ENCODE measurements at places on chromosomes 12 and 14.
A peak's percentile ranks its signal among the peaks of the same experiment; 100 is the strongest.

DNA sequence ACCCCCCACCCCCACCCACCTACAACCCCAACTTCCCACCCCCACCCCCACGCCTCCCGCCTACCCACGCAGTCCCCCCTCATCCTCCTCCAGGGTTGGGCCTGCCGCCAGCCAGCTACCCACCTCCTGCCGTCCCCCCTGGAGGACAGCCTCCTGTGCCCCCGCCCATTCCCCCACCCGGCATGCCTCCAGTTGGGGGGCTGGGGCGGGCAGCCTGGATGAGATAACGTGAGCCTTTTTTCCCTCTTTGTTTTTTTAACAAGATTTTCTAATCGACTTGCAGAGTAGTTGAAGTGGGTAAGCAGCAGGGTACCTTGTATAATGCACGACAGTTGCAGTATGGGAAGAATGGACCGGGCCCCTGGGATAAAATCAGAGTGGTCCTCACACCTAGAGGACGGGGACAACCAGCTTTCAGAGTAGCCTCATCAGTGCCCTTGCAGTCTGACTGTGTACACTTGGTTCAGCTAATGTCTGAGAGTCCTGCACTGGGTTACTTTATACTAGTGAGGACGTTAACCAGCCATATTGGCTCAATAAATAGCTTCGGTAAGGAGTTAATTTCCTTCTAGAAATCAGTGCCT, 29.4 kb downstream of the CCNK start:
- DNase-seq = no peak

GRCh38 chr12:51415931-51416330, 8.7 kb upstream of the SLC4A8 start:
- no peak for DNase-seq

DNA sequence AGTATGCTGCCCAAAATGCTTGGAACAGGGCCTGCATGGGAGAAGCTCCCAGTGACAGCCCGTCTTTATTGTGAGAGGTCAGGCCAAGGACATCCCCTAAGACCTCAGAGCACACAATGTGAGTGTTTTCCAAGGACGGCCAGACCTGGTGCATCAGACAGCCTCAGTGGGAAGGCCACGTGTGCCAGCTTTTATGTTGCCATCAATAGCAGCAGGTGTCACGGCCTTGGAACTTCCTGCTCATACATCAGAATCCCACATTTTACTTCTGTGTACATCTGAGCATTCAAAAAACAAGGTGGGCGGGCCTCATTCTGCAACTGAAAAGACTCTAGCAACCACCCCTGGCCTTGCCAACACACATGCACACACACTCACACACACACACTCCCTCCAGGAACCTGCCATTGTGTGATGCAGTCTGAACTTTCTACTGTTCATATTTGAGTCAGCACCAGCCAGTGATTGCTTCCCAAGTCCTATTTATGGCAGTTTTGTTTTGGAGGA, 753.1 kb upstream of the TBX3 start:
- DNase-seq = no peak

DNA sequence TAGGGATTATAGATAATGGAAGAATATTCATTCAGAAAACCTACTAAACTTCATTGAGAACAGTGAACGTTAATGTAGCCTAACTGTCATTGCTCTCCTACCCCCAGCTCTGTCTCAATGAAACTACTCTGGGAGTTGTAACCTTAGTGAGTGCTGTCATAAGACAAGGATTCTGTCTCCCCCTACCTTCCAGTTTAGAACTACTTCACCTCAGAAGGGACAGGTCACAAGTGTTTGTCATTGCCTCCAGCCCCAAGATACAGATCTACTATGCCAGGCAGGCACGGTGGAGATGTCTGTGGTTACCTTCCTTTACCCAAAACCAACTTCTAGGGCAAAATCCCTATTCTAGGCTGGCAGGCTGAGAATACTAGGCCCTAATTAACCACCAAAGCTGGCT, 833.1 kb upstream of the SEL1L start:
- no peak for DNase-seq

DNA sequence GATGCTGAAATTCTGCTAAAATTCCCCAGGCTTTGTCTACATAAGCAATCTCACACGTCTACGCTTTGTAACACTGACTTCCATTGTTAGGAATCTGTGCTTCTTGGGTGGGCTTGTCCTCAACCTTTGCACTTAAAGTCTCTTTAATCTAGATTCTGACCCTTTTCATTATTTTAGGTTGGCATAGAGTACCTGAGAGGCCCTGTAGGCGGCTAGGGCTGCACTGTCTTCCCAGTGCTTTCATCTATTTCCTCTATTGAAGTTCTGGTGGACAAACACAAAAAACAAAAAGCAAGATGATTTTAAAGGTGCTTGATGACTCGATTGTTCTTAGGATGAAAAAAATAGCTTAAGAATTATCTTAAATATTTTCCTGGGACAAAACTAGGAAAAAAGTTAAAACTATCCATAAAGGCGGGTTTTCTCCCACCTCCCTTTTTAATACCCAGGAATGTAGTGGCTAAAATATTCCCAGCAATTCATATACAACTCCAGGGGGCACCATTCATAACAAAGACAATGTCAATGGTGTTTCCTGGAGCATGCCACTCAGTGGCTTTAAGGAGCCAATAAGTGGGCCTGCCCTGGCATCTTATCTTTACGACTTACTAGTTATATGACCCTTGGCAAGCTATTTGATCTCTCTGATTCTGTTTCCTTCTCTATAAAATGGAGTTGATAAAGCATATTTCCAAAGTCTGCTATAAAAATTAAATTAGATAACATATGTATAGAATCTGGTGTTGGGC, 197.5 kb downstream of the STXBP6 start:
- no peak for DNase-seq

DNA sequence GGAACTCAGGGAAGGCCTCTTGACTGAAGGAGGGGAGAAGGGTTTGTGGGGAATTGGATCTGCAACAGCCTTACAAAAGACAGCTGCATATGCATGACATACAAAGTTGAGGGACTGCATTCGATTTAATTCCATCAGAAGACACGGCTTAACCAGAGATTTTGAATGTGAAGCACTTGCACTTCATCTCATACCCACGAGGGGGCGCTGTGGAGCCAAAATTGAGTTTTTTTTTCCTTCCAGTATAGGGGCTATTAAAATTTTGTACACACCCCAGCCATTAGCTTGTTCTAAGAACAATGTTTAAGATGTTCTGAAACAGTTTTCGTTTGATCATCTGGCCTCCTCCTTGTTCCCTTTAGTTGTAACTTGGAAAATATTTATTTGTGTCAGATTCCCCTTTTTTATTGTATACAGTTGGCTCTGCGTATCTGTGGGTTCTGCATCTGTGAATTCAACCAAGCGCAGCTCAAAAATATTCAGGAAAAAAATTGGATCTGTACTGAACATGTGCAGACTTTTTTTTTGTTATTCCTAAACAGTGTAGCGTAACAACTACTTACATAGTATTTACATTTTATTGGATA, 1.6 kb downstream of the SUDS3 start:
- DNase-seq = peak; percentile 75

GRCh38 chr14:91125271-91125660, 11.4 kb downstream of the DGLUCY start:
- no peak for DNase-seq

DNA sequence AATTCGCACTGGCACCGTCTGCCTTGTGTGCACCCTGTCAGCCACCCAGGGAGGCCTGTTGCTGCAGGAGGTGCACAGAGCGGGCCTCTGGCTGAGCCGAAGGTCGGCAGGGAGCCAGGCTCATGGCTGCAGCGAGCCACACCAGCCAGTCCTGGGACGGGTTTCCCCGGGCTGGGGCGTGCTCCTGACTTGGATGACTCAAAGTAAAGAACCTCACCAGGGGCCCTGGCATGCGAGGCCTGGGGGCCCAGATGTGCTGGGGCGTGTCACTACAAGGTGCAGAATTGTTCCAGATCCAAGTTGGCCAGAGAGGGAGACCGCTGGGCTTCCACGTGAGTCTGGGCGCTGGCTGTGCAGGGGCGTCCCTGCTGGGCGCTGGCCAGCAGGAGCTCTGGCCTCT, 34.5 kb downstream of the FBRSL1 start:
- DNase-seq = no peak

GRCh38 chr14:37655418-37655817, 60.0 kb downstream of the TTC6 start:
- DNase-seq = no peak

DNA sequence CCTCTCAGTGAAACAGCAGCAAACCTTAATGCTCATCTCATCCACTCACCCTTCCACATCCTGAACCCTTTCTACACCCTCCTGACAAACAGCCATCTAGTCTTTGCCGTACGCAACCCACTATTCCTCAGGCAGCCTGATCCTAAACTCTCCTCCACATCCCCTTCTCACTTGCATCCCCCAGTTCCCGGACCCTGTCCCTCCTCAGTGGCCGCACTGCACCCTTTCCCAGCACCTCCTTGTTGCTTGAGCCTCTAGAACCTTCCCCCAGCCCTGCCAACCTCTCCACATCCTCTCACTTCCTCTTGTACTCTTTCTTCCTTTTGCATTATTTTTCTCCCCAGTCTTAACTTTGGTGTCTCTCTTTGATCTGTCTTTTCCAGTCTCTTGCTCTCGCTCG, 42.9 kb downstream of the IQSEC3 start:
- no peak for DNase-seq

DNA sequence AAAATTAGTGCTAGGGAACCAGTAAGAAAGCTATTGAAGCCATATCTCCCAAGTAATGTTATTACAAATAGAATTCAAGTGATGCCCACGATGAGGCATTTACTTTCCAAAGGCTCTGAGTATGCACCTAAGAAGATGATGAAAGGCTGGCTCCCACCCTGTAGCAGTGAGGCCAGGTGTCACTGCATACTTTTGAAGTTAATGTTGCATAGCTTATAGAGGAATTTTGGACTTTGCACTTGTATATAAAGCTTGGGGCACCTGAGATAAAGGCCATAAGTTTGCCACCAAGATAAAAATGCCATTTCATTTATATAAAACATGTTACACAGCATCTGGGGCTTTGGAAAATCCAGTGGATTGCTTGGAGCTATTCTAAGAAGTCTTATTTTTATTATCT, 96.2 kb downstream of the PTPRB start:
- no peak for DNase-seq

- no peak for DNase-seq
Measured at GRCh38 chr12:89085421-89085820, 266.9 kb downstream of the DUSP6 start.

- no peak for DNase-seq
Measured at GRCh38 chr12:47843226-47843980, 23.7 kb upstream of the HDAC7 start.

DNA sequence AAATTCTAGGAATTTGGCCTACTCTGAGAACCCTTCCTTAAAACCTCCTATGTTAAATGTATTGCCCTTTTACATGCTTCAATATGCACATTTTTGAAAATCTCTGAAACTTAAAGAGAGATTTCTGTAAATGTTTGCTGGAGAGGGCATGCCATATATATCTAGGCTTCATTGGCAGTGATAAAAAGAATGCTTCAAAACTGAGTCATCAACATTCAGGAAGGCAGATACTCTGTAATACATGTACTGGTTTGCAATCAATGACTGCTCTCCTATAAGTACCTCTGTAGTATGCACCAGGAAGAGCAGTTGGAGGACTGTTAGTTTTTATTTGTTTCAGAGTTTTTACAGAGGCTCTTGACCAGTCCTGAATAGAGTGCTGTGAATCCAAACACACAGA, 739.9 kb downstream of the SLC16A7 start:
- DNase-seq = no peak

GRCh38 chr12:39227218-39227617, 215.7 kb downstream of the KIF21A start:
- DNase-seq = no peak

DNA sequence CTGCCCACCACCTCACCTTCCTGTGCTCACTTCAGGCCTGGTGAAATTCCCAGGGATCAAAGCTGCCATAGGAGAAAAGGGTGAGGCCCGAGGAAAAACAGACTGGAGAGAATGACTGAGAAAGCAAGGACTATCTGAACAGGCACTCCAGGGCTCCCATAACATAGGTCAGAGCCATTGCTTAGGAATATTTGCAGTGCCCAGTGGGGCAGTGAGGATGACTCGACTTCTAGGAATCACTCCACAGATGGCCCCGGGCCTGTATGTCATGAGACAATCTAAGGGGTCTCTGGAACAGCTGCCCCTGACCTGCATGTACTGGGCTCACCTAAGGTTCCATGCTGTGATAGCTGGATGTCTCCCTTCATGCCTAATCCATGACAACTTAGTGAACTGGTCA, 51.6 kb downstream of the GPHB5 start:
- DNase-seq = no peak

DNA sequence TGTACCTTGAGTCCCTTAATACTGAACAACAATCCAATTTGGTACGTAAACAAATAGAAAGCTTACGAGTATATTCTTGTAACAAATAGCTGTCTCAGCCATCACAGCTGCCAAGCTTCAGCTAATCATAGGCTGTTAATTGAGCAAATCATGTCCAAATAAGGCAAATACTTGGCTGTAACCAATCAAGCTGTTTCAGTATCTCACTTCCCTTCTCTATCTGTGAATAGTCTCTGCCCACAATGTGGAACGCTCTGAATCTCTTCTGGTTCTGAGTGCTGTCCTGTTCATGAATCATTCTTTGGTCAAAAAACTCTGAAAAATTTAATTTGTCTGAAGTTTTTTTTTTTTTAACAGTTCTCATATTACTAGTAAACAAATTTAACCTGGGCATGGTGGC, 5.8 kb upstream of the NEMF start:
- DNase-seq = peak; percentile 17

- peak; percentile 69 for DNase-seq
Measured at GRCh38 chr14:77761205-77761931, 412 bp upstream of the SNW1 start.

GRCh38 chr12:95974358-95974757, 21.8 kb downstream of the HAL start:
- DNase-seq = no peak

DNA sequence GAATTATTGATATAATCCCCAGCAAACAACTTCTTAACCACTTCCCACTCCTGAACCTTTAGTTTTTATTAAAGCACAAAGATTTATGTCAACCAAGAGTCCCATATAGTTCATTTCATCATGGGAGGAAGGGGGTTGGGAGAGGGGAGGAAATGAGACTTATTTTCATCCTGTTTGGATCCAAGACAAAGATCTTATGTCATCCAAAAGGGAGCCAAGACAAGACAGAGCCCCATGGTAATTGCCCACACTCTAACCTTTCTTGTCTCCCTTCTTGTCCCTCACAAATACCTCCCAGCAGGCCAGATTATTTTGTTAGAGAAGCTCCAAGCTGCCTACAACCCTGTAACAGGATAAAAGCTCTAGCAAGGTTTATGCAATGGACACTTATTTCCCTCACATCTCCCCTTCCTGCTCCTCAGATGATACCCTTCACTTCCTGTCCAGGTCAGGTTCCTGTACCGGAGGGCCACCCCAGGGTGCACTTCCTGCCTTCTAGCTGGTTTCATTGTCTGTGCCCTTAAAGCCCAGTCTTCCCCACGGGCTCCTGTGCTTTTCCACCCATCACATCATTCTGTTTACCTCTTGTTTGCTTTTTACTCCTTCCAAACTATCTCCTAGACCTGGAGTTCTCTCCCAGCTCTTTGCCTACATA, 123.7 kb upstream of the MDM1 start:
- no peak for DNase-seq

Data from inflammatory macrophage (primary cell).